ENCODE measurements at places on chromosomes 2 and 18.

GRCh38 chr2:229445019-229445418, 173.9 kb upstream of the PID1 start:
- DNase-seq: peak; percentile 89

DNA sequence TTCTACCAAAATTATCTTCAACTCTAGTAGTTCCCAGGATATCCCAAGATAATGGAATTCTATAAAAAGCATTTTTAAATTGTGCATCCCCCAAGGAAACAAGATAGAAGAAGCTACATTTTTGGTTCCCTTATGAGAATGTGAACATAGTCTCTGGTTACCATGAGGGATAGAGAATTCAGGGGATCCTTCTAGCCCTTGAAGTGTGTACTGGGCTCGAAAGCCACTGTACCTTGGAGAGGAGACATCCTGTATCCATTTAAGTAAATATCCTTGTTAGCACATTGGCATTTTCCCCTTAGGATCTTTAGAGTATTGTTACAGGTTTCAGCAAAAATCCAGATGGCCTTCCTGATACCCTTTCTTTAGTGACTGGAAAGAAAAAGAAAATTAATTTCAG, 228.5 kb downstream of the RTP5 start:
- no peak for DNase-seq

DNA sequence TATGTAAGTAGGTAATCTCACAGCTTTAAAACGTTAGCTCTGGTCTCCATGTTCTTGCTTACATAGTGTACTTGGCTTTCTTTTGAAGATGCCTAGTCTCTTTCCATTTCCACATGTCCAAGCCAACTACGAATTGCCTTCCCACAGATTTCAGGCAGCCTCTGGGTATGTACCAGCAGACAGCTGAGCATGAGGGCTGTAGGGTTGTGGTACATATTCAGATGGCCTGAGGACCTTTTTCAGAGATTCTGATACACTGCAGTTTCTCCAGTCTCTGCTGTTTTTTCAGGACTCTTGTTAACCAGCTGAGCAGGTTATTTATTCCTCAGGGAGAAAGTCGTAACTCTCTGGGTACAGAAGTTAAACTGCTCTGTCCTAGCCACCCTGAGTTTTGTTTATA, 3.1 kb upstream of the KCNJ13 start:
- peak; percentile 37 for DNase-seq

DNA sequence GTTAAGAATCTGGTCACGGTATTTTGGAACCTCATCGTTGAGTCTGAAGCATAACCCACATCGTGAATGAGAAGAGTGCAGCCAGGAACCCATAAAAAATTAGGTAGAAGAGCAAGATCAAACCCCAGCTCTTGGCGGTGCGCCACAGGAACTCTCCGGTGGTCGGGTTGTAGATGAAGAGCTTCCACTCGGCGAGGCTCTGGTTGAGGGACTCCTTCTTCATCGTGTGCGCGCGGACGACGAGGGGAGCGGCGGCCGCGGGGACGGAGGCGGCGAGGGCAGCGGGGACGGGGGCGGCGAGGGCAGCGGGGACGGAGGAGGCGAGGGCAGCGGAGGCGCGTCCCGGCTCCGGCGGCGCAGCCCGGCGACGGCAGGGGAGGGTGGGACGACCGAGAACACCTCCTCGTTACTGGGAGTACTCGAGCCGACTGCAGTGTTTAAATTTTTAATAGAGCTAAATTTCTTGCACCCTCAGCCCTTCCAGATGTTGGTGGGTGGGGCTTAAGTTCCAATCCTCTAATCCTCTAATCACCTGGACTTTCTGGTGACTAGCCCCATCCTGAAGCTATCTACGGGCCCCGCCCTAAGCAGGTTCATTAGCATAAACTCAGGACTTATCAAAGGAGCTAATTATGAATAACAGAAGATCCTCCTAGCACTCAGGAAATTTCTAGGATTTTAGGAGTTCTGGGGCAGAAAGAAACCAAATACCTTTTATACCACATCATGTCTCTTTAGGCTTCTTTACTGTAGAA, 20.4 kb upstream of the PAPOLG start:
- no peak for DNase-seq

DNA sequence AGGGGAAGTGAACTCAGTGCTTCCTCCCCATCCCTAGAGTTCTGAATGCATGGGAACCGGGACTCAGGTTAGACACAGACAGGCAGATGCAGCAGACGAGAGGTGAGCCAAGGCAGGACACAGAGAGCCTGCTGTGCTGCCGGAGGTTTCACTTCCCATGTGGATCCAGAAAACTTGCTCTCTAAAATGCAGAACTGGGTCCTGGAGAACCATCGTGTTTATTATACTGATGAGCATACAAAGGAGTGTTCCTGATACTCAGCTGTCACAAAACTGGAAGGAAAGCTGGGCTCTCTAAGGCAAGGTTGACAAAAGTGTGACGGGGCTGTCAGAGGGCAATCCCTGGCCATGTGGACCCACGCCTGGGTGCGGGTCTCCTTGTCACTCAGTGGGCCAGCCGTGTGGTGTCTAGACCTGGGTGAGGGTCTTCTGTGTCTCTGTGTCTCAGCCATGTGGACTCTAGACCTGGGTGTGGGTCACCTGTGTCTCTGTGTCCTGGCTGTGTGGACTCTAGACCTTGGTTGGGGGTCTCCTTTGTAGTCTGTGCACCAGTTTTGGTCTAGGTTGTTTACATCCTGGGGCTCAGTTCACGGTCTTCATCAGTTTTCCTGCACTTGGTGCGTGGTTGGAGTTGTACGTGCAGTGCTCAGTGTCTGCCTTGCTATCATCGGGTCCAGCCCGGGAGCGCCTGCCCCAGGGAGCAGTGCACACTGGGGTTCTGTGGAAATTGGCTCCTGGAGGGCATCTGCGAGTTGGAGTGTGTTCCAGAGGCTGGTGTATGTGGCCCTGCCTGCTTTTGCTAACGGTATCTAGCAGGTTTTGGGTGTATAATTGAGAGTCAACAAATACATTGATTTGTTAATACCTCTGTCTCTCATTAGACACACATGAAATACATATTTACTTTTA, 141.1 kb downstream of the ATP9B start:
- no peak for DNase-seq

- no peak for DNase-seq
Observed at GRCh38 chr2:230773039-230773773, 60.6 kb downstream of the CAB39 start.

DNA sequence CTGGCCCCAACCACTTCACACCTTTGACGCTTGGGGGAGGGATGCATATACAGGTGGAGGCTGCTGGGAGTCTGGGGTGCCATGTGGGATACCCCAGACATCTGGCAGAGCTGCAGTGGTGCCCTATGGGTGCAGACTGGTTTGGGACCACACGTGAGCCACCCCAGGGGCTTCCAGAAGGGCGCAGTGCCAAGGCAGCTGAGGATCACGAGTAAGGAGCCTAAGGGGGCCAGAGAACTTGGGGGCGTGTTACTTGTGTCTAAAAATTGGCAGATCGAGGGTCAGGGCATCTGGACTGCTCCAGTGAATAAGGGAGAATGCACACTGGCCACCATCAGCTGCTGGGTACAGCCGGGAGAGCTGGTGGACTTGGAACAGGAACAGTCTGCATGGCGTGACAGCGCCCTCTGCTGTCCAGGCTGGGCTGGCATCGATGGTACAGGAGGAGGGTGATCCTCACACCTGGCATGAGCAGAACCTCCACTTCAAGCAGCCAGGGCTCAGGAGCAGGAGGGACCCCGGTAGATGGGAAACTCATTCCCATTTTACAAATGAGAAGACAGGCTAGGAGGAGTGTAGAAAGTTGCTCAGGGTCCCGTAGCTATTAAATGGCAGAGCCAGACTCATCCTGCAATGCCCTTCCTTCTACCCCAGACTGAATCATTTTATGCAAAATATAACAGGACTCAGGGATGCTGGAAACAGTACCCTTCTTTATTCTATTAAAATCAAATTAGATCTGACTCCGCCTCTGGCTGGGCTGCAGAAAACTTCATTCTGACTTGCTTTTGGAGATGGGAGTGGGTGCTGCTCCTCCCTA, 60.4 kb downstream of the ATOH8 start:
- DNase-seq: peak; percentile 73

DNA sequence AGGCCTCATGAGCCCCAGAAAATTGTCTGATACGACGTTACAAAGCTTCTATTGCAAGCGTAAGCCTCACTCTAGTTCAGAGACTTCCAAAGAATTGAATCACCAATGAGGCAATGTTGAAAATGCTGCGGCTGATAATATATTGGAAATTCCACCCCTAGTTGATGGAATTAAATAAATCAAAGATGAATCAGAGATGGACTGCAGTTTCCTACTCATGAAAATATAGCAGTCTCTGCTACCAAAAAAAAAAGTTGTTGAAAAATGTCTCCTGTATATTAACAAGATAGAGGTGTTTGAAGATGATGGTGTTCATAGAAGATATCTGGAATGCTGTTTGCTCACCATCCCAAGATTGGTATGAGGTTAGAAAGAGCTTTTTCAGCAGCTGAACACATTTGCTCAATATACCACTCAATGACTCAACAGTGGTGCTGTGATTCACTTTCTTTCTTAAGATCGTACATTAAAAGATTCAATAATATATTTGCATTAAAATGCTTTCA, 99.8 kb upstream of the ARHGAP28 start:
- DNase-seq: peak; percentile 6

DNA sequence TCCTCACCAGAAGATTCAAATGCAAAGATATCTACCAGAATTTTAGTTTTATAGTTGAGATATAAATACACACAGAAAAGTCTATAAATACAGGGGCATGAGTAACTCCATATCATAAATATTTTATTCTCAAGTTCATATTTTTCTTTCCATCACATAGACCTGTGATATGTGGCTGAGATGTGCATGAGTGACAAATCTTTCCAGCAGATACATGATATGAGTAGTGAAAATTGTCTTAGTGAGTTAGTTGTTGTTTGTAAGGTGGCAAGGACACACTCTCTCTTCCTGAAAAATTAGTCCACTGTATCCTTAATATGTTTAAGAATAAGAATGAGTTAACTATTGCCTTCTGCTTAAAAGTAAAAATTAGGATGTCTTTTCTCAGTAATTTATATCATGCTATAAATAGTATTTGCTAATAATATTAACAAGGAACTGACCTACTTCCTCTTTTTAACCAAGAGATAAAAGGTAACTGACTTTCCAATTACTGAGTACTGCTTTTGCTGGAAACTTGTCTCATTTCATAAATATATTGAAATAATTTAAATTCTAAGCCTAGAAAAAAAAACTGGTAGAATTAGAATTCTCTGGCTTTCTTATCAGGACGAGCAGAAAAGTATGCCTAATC, 85.2 kb upstream of the SESTD1 start:
- DNase-seq: no peak

DNA sequence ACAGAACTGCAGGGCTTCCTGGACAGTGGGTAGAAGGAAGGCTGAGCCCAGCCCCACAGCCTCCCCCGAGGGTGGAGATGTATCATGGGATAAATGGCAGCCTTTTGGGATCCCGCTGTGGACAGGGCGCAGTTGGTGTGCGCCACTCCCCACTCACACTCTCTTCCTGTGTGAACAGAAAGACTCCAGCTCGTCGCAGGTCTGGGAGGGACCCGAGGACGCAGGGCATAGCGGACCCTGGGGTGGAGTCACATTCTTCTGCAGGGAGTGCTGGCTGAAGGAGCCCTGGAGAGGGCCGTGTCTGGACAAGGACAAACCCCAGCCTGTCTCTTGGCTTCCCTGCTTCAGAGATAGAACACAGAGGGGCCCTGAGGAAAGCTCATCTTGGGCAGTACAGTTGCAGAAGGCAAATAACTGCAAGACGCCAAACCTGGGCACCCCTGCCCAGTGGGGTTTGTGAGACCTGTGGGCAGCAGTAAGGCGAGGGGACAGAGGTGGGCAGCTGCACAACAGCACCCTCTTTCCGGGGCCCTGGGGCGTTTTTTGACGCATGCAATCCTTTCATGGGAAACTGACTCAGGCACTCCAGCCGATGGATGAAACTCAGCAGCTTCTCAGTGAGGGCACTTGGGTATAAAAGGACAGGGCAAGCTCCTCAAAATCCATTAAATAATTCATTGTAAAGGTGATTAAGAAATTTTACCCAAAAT, 101.9 kb downstream of the USP40 start:
- no peak for DNase-seq

GRCh38 chr2:67560771-67561456, 163.8 kb downstream of the ETAA1 start:
- DNase-seq: peak; percentile 21

DNA sequence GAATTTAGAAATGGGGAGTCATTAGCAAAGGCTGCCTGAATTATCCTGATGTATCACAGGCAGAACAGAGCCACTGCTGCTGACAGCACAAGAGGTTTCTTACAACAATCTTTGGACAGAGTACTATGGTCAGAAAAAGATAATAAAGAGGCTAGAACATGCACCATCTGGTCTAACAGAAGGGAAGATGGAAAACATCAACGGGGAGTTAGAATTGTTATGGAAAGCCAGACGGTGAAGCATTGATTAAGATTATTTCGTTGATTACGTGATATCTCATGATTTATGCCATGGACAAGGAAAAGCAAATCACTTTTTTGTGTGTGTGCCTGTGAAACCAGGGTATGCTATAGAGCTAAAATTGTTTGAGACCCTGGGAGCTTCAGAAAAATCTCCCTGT, 409.4 kb upstream of the ETAA1 start:
- DNase-seq: no peak

DNA sequence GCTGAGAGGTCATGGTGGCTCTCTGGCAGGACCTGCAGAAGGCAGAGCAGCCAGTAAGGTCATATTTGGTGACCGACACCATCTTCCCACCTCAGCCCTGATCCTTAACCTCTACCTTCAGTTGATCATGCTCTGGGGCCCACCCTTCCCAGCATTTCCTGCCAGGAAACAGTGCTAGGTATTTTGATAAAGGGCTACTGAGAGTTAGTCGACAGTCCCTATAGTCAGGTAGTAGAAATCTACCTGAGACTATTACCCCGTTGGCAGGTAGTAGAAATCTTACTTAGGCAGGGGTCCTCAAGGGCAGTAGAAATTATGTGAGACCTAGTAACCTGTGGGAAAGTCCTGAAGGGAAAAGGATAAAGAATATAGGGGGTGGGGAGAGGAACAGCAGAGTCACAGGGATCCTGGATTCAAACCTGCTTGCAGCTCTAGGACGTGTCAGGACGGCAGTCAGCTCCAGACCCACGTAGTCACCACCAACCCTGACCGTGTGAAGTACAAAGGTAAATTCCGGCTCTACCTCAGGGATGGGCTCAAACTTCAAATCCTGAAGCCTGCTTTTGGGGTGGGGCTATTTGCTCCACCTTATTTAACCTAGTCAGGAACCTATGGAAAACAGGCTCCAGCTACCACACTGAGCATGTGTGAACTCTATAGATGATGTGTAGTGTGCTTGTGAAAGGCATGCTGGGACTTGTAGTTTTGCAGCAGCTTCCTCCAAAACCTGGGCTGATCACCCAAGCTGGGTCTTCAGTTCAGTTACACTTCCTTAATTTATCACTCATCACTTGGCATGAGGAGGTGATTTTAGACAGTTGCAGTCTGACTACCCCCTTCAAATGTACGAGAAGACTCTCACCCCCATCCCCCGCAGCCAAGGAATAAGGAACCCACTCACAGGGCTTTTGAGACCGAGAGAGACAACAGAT, at the start of gene DQX1:
TSS of gene DQX1 (minus strand) at position 515 of the 932 bp plus-strand sequence. CDS start at position 13, 502 bp downstream.
- no peak for DNase-seq

GRCh38 chr2:207239754-207240494, 74.2 kb upstream of the KLF7 start:
- DNase-seq: peak; percentile 94

GRCh38 chr2:187546762-187547333, 7.4 kb downstream of the TFPI start:
- no peak for DNase-seq

All from renal cortical epithelial cell (primary cell).